ENCODE measurements at places on chromosomes 7 and 10.

DNA sequence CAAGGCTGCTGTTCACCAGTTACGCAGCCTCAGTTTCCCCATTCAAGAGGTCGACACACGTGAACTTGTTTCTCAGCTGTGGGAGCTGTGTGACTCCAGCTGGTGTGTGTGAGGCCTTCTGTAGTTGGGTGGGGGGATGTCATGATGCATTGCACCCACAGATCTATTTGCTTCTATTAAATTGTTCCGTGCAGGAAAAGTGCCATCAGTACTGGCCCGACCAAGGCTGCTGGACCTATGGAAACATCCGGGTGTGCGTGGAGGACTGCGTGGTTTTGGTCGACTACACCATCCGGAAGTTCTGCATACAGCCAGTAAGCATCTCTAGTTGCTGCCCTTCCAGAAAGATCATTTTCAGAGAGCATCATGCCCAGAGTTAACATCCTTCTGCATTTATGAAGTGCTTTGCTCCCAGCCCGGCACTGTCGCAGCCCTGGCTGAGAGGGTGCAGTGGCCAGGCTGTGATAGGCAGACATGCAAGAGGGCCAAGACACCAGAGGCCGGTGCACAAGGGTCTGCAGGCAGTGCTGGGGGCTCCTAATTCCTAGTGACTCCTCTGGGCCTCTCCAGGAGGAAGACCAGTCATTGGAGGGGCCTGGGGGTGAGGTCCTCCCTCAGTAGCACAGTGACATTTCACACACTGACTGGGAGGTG is 60.2 kb downstream of the MKI67 start:
- no peak for DNase-seq

DNA sequence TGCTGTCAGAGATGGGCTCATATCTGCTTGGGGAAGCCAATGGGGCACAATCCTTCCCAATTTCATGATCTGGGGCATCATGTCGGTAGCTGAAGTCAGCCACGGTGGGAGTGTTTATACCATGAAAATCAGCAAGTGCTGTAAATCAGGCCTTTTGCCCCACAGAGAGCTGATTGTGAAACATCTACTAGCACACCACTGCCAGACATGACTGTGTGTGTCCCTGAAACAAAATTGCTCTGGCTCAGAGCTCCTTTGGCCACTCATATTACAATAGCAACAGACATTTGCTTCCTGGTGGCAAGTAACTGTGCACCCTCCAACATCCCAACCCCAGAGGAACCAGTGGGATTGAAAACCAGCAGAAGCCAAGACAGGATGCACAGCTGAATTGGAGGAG is 23.7 kb downstream of the GPR26 start:
- DNase-seq: no peak

GRCh38 chr7:100040575-100040974 is 9.0 kb upstream of the ZSCAN21 start:
- DNase-seq: no peak

DNA sequence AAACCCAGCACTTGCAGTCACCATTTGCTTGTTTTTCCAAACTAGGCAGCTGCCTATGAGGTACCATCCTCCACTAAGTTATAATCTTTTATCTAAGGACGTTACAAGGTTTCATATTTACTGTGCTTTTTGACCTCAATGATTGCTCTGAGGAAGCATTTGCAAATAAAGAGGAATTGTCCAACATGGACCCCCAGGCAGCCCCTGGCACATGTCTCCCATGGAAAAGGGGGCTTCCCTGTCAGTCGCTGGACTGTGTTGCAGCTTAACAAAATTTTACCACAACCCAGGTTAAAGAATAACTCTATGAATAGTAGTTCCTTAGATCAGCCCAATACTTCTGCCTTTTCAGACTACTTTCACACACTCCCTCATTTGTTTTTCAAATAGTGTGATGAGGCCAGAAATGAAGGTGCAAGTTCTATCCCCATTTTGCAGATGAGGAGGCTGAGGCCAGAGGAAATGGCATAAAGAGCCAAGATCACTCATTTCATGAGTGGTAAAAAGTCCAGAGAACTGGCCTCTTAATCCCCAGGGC is 52.8 kb upstream of the ZPBP start:
- no peak for DNase-seq

GRCh38 chr10:2913474-2913873 is 153.9 kb upstream of the PFKP start:
- no peak for DNase-seq

DNA sequence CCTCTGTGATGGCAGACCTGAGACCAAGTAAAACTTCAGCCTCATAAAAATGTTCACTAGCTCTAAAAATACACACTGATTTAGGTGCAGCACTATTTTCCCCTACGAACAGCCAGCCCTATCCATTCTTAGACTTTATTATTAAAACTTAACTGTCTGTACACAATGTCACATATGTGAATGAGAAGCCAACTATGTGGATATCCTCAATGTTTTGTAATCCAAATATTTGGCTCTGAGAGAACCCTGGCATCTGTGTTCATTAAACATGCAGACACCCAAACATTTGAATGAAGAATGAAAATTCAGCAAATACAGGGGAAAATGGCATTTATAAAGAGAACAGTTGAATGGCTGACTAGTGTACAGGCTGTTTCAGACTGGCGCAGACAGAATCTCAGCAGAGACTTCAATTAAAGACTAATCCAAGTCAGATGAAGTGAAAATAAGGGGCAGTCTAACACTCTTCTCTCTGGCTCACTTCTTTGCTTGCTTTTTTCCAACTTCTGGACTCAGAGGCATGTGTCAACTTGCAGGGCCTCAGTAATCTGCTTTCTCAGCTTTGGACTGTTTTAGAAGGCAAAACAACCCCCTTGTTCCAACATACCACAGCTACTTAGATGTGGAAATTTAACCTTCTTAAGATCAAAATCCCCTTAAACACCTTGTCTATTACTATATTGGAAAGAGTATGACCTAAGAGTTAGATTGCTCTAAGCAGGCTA is 47.4 kb upstream of the FAM180A start:
- DNase-seq: no peak

DNA sequence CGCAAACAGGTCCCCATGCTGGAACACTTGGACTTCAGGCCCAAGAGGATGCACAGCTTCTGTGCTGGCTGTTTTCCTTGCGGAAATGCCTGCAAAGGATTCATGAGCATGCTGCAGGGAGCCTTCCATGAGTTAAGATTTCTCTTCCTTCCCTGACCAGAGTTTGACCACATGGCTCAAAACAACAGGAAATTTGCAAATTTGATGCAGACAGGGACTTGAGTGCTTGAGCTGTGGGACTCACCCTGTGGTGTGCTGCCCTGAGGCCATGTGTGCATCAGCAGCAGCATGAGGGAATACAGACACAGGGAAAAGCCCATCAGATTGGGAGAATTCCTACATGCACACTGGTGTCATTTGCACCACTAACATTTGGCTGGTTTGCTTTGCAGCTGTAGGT is 195.4 kb downstream of the CDC14C start:
- no peak for DNase-seq

DNA sequence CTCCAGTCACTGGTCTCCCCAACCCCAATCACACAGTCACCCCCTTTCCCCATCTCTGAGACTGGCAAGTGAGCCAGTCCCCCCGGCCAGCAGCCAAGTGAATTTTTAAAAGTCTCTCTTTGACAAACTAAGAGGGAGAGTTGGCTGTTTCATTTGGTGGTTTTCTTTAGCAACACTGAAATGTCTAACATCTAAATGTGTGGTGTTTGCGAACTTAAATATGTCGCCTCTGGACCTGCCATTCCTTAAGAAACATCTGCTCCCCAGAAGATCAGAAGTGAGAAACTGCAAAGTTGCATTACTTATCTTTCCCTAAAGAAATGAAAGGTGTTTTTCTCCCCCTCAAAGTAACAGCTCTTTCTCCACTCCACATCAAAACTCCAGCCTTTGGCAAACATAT is 34.7 kb upstream of the PLXNA4 start:
- no peak for DNase-seq

DNA sequence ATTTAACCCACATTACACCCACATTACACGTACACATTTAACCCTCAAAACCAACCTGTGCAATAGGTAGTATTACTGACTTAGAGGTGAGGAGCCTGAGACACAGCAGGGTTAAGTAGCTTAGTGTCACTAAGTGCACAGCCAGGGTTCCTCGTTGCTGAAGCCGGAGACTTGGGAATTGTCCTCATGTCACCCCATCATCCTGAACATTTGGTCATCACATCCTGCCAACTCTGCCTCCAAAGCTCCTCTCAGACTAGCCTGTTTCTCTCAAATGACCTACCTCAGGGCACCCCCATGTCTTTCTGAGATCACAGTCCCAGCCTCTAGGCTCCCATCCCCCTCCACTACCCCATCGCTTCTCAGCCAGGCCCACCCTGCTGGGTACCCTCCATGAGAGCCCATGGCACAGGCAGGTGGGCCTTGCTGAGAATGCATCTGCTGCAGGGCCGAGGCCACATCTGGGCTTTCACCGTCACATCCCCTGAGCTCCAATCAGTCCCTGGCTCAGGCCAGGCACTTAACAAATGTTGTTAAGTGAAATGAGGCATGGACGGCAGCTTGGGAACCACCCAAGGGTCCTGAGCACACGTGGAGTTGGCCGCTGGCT is 21.1 kb upstream of the PCBD1 start:
- no peak for DNase-seq

GRCh38 chr10:12381536-12382156 is 32.3 kb downstream of the CAMK1D start:
- DNase-seq: no peak

GRCh38 chr10:62538606-62539005 is 164.4 kb downstream of the ZNF365 start:
- no peak for DNase-seq

DNA sequence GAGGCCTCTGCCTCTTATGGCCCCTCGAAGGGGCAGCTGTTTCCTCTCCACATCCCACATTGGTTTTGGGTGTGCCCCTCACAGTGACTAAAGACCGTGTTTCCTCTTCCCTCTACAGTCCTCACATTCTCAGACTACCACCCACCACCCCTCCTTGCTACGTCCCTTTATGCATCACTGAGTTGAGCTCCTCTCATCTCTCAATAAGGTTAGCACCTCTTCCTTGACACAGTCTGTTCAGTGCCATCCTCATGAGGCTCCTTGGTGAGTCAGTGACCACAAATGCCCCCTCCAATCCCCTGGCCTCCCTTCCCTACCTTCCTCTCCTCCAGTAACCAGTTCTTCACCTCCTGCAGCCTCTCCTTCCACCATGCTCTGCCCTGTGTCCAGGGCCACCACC is 239.1 kb upstream of the MYO3A start:
- DNase-seq: no peak

- no peak for DNase-seq
Observed at GRCh38 chr7:108724251-108725100, 154.8 kb downstream of the DNAJB9 start.

Data from stimulated activated CD4-positive, alpha-beta T cell treated with anti-CD3 and anti-CD28 coated beads, Interleukin-1b, Interleukin-23, amount 100 ng/mL, for 24 hours (primary cell).